Urothelium cell line (cell line): ENCODE measurements at places on chromosomes 7 and 10.

GRCh38 chr10:99673492-99673891 is 14.2 kb downstream of the ENTPD7 start:
- no peak for DNase-seq

DNA sequence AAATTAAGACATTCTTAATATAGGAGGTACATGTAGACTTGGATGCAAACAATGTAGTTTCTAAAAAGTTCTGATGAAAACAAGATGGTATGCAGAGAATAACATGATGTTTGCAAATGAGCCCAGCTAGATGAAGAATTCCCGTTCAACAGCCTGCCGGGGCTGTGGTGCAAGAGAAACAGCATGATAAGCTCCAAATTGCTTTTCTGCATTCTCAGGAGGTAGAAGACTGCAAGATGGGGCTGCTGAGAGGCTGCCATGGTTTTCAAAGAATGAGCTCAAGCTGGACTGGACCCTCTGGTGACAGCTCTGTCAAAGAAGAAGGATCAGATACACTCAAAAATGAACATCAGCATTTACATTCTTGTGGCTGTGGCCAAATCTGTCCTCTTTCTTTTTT is 73.4 kb upstream of the PALS2 start:
- no peak for DNase-seq

GRCh38 chr7:38367301-38367890 is 94.0 kb upstream of the TARP start:
- DNase-seq: no peak

- no peak for DNase-seq
Measured at GRCh38 chr10:101013365-101013825, 13.8 kb downstream of the LZTS2 start.

GRCh38 chr10:120741396-120741795 is 109.8 kb upstream of the WDR11 start:
- DNase-seq: no peak

DNA sequence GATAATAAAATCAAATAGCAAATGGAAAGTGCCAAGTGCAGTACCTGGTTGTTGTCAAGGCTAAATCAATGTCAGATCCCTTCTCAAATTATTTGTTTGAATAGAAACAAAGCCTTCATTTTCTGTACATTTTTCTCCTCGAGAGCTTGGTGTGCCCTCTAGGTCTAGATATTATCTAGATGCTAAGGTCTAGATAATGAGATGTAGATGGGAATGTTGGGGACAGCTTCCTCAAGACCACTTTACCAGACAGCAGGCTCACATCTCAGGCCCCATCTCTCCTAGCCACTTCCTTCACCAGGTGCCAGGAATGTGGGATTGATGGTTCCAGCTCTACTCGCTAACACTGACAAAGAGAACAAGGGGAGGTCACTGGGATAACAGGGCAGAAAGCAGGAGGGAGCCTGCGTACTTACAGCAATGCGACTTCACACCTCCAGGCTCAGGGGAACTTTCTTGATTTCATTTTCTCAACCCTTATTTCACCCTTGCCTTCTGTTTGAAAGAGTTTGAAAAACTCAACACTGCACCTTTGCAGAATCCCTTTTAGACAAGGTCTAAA is 451.4 kb upstream of the VSTM2A start:
- DNase-seq: no peak

DNA sequence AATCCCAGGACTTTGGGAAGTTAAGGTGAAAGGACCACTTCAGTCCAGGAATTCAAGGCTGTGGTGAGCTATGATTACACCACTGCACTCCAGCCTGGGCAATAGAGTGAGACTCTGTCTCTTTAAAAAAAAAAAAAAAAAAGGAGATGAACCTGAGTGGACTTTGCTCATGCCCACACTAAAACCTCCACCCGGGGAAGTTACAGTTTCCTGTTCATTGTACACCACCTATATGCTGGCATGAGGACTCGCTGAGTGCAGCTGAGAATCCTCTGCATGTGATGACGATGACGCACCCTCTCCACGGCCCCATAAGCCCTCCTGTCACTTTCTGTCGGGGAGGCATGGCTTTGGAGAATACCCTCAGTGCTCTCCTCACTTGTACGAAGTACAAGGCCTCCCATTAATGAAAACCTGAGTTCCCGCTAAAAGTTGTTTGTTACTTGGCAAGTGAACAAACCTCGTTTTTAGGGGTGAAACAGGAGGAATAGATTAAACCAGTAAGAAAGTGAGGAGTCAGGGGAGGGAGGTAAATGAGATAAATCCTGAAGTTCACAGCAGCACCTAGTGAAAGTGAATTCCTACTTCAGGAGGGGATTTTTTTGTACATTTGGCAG is 15.9 kb downstream of the TMEM176B start:
- no peak for DNase-seq
